Parietal lobe (tissue), 2 donors: ENCODE measurements at places on chromosomes 7 and 10. TPM values are rescaled to one million over a fixed set of nuclear protein-coding genes. Genes with fewer than 3 reads are reported as not detected.

The MRC1 gene
- total RNA-seq: 0.63 TPM

The TDRD1 gene
- under 0.01 TPM for total RNA-seq

The VWA2 gene
- total RNA-seq: 2.8 TPM

The TMEM225B gene
- not detected for total RNA-seq

The TMEM209 gene
- 12.5 TPM for total RNA-seq

The NUTM2A gene
- total RNA-seq: 3.1 TPM

The VPS37D gene
- total RNA-seq: 19.4 TPM

The AGAP5 gene
- total RNA-seq: 12.2 TPM

The CUZD1 gene
- 2.8 TPM for total RNA-seq

The ZKSCAN5 gene
- 31.3 TPM for total RNA-seq

The OR2A1 gene
- not detected for total RNA-seq

The LBX1 gene
- total RNA-seq: not detected

The FAM221A gene
- 16.9 TPM for total RNA-seq

The TMEM243 gene
- total RNA-seq: 3.1 TPM

The SPACDR gene
- total RNA-seq: not detected

The LRMDA gene
- 0.94 TPM for total RNA-seq

The DNAJC9 gene
- total RNA-seq: 90.1 TPM

The FAM24A gene
- total RNA-seq: not detected

The SFTPD gene
- 0.94 TPM for total RNA-seq

The IGFBP3 gene
- 5.6 TPM for total RNA-seq

The GDF2 gene
- not detected for total RNA-seq

The PIP gene
- total RNA-seq: not detected

The TMEM120A gene
- 23.2 TPM for total RNA-seq

The EPO gene
- total RNA-seq: not detected

The MPLKIP gene
- total RNA-seq: 13.5 TPM

The DPYSL4 gene
- total RNA-seq: 69.5 TPM

The CALN1 gene
- total RNA-seq: 54.8 TPM

The LIPN gene
- not detected for total RNA-seq

The TMEM273 gene
- 1.6 TPM for total RNA-seq

The GARS1 gene
- 83.3 TPM for total RNA-seq

The TACC2 gene
- total RNA-seq: 47.6 TPM

The HPSE2 gene
- 0.63 TPM for total RNA-seq

The TRIM8 gene
- total RNA-seq: 34.1 TPM

The ADAM22 gene
- total RNA-seq: 121 TPM

The KIAA1217 gene
- total RNA-seq: 19.4 TPM

The WEE2 gene
- total RNA-seq: 1.3 TPM

The HTR7 gene
- total RNA-seq: 16.3 TPM

The HACD1 gene
- total RNA-seq: 23.2 TPM

The ANKRD61 gene
- total RNA-seq: not detected

The DPP6 gene
- 88.6 TPM for total RNA-seq

The WDR86 gene
- total RNA-seq: 121 TPM

The ANTXRL gene
- not detected for total RNA-seq

The BTBD16 gene
- total RNA-seq: not detected

The GOT1 gene
- total RNA-seq: 22.8 TPM

The AKR1B15 gene
- not detected for total RNA-seq

The PNLIPRP1 gene
- total RNA-seq: not detected

The HECTD2 gene
- 85.1 TPM for total RNA-seq

The TWIST1 gene
- not detected for total RNA-seq

The SEMA4G gene
- total RNA-seq: 15.0 TPM

The SPOCK2 gene
- 18.5 TPM for total RNA-seq

The OLAH gene
- total RNA-seq: not detected

The INHBA gene
- 21.0 TPM for total RNA-seq
